T-helper 22 cell (primary cell): ENCODE measurements at places on chromosomes 2 and 18.

DNA sequence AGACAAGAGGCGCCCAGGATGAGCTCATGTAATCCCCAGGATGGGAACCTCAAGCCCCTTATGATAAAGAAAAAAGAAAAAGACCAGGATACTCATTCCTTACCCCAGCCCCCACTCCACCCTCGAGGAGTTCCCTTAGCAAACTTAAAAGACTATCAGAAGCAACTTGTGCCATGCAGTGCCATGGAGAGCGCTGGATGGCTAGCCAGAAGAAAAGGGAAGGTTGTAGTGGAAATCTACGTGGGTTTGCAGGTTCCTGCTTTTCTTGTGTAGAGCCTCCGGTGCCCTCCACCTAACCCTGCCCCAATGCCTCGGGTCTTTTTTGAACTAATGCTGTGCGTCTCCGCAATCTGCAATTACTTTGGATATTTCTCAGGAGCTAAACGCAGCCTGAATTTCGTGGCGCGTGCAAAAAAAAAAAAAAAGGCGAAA is 16.2 kb upstream of the BCL11A start:
- DNase-seq = no peak

- no peak for DNase-seq
Measured at GRCh38 chr2:195706161-195706900, 49.3 kb downstream of the SLC39A10 start.

- no peak for DNase-seq
Measured at GRCh38 chr2:195820373-195820772, 163.3 kb downstream of the SLC39A10 start.

DNA sequence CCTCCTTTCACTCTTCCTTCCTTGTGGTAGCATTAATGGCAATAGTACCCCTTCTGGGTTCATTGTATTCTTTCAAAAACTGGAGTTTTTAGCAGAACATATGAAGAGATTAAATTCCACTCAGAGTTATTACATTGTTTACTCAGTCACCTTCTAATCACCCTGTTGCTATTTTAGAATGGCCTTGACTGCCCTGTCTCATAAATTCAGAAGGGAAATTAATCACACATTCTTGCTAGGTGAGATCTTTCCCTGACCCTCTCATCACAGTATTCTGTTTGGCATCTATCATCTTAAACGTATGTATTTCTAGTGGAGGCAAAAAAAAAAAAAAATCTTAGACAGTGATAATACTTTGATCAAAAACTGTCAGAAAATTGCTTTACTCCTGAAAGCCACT is 760.4 kb downstream of the ADCYAP1 start:
- DNase-seq = no peak

DNA sequence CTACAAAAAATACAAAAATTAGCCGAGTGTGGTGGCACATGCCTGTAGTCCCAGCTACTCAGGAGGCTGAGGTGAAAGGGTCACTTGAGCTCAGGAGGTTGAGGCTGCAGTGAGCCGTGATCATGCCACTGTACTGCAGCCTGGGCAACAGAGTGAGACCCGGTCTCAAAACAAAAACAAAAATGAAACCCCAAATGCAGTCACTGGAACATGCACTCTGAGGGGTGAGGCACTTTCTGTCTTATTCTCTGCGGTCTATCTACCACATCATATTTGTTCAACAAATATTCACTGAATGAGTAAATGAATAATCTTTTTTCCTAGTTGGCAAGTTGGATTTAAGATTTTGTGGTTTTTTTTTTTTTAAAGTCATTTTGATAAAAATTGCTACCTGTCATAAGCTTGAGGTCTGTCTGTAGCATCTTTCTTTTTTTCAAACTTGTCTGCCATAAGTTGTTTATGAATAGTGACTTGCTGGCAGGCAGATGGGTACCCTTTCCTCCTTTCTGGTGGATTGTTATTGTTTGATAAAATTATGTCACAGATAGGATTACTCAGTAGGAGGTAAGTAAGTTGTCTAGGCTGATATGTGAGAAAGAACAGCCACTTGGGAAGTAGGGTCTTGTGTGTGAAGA is 11.8 kb downstream of the CHRNA1 start:
- no peak for DNase-seq

GRCh38 chr2:127637725-127638252 is 8.2 kb upstream of the GPR17 start:
- no peak for DNase-seq

- DNase-seq = no peak
Measured at GRCh38 chr2:147913701-147914480, 69.1 kb downstream of the ACVR2A start.

- no peak for DNase-seq
Measured at GRCh38 chr2:142682528-142682927, 194.9 kb upstream of the KYNU start.

- DNase-seq = no peak
Measured at GRCh38 chr2:146239392-146240135, 1605.3 kb upstream of the ACVR2A start.

DNA sequence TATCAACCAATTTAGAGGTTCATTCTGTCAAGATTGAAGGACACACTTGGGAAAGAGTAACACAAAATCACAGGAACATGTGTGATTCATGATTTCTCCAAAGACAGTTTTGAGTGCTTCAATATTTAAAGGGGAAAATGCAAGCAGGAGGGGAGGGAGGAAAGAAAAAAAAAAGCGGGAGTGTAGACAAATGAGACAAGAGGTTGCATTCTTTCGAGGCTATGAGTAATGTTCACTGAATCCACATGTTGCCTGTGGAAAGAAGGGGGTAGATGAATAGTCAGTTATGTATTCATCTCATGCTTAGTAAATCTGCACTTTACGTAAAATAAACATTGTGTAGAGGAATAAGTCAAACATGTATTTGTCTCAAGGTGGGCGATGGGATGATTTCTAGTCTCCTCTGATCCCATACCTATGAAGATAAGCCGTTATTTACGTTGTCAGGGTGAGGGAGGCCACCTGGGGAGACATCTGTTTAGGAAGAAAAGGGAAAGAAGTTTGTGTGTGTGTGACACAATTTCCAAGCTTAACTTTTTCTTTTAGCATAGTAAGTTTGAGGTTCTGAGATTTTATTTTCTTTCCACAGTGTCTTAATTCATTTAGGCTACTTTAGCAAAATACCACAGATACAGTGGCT is 211.0 kb upstream of the ZC3H15 start:
- DNase-seq = no peak

DNA sequence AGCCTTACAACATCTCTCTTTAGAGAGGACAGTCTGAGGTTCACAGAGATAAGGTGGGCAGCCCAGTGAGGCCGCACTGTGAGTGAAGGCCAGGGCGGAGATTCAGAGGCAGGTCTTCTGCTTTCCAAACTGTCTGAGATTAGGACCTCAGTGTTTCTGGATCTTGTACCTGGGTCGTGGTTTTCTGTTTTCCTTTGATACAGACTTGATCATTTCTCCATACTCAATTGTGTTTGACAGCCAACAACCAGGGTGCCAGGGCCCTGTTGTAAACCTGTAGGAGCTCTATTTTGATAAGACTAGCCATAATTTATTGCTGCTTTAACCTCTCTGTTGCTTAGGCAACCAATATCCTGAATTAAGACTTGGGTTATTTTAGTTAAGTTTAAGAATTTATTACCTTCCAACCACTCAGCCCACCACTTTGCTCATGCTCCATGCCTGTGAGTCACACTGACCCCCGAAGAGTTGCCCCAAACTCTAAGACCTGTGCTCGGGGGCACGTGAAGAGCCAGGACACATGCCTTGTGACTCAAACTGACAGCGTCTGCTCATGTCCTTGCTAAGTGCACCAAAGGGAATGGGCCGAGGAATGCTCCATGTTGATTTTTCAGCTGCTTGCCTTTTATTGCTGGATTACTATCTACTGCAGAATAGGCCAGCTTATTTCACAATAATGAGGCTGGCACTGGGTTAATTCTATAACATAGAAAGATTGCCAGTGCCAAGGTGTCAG is 248.6 kb downstream of the BCL2 start:
- no peak for DNase-seq

DNA sequence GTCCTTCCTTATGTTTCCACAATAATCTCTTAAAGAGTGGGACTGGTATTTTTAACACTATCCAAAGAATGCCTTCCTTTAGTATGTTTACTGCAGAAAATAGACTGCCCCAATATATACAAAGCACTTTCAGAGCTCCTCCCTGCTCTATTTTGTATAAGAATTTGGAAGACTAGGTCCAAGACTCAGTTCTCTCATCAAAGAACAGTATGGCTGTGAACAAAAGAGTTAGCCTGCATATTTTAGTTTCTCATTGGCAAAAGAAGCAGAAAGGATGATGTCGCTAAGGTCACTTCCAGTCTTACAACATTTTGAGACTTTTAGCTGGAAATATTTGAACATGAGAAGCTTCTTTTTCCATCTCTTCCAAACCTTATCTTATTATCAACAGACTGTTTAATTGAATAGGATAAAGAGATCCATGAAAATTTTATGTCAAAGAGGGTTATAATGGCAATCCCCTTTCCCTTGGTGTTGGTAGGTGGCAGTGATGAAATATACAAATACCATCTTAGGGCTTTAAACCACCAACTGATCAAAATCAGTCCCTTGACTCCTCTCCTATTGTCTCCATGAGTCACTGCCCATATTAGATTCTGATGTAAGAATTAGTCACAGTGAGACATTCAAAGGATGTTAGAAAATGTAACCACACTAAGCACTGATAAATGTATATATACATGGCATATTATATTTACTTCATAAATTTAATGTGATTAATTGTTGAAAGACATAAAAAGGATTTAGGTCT is 266.9 kb upstream of the DSEL start:
- DNase-seq = no peak

DNA sequence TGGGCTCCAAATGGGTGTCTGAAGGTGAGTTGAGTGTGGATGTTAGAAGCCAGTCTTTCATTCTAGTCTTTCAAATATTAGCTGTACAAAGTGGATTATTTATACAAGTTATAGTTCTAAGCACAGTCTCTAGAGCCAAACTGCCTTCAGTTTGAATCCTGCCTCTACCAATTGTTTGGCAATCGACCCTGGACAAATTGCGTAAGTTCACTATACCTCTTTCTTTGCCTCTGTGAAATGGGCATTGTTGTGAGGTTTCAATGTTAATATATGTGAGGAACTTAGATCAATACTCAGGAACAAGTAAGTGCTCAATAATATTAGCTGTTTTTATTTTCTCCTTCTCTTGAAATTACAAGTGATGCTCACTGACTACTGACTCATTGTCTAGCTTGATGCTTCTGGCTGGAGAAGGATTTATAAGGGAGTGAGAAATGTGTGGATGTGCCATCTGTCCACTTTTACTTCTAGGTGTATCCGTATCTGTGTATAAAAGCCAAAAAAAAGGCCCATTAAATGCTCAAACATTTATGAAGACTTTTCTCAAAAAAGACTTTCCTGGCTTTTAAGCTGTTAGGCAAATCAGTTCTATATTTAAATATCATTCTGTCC is 48.1 kb upstream of the RAPH1 start:
- no peak for DNase-seq

DNA sequence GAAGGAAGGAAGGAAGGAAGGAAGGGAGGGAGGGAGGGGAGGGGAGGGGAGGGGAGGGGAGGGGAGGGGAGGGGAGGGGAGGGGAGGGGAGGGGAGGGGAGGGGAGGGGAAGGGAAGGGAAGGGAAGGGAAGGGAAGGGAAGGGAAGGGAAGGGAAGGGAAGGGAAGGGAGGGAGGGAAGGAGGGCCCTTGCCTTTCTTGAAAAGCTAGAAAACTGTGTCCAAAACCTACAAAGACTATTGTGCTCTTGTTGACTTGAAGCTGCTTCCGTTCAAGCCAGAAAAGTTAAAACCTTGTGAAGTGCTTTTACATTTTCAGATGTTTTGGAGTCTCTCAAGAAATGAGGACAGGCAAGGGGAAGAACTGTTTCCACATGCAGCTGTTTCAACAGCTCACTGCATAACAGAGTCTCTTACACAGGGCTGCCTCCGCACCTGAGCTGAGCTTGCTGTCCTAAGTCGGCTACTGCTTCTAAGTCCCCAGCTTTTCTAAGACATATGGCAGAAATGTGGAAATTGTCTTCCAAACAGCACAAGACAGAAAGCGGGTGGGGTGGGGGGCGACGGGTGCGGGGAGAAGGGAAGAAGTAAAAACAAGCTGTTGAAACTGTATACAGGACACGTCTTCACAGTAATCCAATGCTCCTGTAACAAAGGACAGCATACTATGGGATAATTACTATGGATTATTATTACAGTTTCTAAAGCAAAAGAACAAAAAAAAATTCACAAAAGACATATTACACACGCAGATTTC is 46.1 kb downstream of the BCL11A start:
- DNase-seq = no peak

DNA sequence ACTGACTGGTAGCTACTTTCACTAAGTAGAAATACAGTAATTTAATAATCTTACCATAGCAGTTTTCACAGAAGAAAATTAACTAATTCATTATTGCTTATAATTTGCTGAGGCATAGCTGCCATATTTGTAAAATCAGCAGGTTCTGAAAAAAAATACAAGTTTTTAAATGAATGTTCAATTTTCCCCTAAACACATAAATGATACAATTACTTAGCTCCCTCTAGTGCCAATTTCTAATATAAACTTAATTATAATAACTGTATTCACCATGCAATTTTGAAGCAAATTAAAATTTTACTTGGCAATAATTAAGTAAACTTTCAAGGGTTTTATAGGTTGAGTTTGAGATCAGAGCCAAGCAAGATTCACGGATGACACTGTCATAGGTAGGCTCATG is 1321.6 kb upstream of the ACVR2A start:
- no peak for DNase-seq

- DNase-seq = no peak
Measured at GRCh38 chr2:54259413-54260240, 3.6 kb upstream of the TSPYL6 start.

DNA sequence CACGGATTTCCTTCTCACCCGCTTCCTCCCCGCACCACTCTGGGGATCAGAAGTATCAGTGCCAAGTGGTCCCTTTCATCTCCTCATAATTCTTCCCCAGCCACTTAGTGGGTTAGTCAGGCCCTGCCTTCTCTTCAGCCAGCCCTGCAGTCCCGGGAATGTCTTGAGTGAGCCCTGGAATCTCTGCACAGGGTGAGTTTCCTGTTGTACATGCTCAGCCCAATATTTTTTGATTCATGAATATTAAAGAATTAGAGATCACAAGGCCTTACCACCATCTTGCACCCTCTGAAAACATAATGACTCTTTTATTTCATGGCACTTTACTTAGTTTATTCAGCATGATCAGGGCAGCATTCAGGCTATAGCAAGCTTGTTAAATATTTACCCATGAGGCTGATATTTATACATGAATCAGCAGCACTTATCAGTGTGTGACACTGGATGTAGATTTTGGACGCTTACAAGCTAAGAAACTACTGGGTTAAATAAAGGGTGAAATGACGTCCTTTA is 159.4 kb upstream of the FOSL2 start:
- DNase-seq = no peak

DNA sequence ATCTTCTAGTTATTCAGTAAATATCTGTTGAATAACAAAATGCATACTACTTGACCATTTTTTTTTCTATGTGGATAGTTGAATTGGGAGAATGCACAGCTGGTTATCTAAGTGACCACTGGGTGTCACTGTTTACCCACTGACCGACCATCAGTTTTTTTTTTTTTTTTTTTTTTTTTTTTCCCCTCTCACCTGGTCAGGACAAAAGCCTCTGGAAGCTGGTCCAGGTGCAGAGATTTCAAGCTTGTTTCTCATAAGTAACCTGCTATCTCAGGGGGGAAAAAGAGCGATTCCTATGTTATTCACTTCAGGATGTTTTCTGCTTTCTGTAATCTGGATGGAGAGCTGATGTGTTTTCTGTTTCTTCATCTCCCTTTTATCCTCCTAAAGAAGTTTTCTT is 256.0 kb downstream of the DCDC2C start:
- DNase-seq = no peak
